Occipital lobe (tissue), 3 donors: ENCODE measurements at places on chromosomes 2 and 18. TPM values are rescaled to one million over a fixed set of nuclear protein-coding genes. Genes with fewer than 3 reads are reported as not detected.

- DNase-seq, result no peak
Measured at GRCh38 chr2:182706751-182707150, 9.3 kb upstream of the DNAJC10 start.

BOLL gene
- not detected for total RNA-seq

DNA sequence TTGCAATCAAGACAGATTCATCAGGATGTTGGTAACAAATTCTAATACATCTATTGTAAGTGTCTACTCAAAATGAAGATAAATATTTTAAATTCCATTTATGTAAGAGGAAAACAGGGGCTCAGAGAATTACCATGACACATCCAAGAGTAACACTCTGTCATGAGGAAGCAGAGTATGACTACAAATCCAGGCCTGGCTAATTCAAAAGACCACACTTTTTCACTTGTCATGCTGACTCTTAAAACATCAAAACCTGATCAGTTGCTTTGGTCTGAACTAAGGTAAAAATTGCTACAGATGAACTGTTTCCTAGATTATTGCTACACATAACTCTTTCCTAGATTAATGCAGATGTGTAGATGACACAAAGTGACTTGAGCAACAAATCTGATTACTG, 880.6 kb downstream of the TSN start:
- no peak for DNase-seq

GRCh38 chr2:141557329-141558095, 573.3 kb downstream of the LRP1B start:
- no peak for DNase-seq

GRCh38 chr2:122977580-122977979, 1047.5 kb upstream of the CNTNAP5 start:
- no peak for DNase-seq

DNA sequence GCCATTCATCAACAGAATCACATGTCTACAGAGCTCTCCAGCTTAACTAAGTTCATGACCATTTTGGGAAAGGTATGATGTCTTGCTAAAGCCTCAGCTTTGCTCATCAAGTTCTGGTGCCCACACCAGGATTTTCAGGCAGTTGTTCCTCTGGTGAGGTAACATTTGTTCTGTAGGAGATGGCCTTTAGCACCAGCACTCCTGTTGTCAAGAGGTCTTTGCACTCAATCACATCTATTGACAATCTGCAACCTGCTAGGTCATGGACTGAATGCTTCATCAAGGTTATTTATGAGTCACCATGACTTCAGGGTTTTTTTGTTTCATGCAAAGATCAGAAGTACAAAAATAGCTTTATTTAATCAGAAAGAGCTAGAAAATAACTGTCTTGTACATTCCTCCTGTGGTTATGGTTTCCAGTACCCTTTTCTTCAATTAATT, 36.6 kb upstream of the VIT start:
- no peak for DNase-seq

TRMT61B gene
- total RNA-seq, result 42.0 TPM

DNA sequence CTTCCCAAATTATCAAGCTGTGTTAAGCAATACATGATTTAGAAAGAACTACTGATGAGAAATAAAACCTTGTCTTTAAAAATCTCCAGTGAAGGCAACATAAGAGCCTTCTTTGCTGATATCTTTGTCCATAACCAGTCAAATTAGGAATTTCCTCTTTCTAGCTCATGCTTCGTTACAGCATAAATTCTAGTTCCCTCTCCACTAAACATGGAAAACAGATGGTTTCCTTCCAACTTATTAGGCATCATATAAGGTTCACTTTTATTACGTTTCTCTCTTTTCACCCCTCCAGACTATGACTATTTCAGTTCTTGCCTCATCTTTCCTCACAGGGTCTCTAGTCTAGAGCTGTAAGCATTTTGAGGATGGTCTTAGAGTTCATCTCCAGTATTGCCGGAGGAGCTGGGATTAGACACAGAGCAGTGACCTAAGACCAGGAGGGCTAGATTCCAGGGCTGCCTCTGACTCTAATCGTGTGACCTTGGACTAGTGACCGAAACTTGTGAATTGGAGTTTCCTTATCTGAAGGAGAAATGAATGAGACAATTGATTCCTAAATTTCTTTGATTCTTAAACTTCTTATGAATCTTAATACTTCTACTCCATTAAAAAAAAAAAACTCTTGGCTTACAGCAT, 195.5 kb upstream of the APCDD1 start:
- DNase-seq, result no peak

GRCh38 chr18:62525608-62526007, 2.8 kb downstream of the ZCCHC2 start:
- no peak for DNase-seq

DQX1 gene
- total RNA-seq, result not detected

DNA sequence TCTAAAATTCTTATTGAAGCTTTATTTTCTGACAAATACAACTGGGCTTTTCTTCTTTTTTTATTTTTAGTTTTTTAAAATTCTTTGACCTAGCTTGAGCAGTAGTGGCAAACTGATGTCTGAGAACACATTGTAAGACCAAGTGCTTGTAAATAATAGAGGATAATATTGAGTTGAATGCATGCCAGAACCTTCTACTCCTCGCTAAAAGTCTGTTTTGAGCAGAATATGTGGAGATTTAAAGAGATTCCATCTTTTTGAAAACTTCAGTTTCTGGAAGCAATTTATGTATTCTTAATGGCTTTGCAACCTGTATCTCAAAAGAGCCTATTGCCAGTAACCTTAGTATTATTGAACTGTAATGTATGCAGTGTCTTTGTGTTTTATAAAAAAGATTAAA, 148.3 kb downstream of the KCNJ3 start:
- no peak for DNase-seq

DNA sequence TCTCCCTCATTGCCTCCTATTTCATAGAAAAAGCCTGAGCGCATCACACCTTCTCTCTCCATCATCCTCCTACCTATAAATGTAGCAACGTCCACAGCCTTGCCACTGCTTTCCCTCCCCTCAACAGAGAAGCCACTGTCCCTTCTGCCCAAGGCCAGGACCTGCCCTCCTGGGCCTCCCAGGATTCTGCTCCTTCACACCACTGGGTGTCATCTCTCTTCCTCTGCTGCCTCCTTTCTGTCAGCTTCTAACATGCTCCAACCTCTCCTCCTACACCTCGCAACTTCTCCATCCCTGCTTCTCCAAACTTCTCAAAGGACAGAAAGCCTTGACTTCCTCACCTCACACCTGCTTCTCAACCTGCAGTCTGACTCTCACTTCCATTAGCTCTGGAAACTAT, 21.2 kb upstream of the ME2 start:
- no peak for DNase-seq

- DNase-seq, result no peak
Measured at GRCh38 chr2:224162122-224162521, 123.0 kb upstream of the SERPINE2 start.
